ENCODE measurements at places on chromosomes 4 and X.

- DNase-seq: no peak
These were observed 41.3 kb upstream of the MAGED1 start for GRCh38 chrX:51852096-51852495.

DNA sequence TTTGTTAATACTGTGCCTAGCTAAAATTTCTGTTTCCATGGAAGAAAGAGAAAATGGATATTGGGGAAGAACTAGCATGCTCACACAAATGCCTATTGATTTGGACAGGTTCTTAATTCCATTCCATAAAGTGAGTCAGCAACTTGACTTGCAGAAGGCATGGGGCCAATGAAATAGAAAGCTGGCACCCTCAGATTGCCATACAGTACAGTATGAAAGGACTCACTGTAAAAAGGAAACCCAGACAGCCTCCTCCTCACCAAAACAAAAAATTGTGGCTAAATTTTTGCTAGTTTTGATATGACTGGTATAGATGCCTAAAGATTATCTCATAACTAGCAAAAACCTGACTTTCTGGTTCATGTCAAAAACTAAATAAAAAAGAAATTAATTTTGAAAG is 11.2 kb upstream of the TAB3 start:
- no peak for DNase-seq

DNA sequence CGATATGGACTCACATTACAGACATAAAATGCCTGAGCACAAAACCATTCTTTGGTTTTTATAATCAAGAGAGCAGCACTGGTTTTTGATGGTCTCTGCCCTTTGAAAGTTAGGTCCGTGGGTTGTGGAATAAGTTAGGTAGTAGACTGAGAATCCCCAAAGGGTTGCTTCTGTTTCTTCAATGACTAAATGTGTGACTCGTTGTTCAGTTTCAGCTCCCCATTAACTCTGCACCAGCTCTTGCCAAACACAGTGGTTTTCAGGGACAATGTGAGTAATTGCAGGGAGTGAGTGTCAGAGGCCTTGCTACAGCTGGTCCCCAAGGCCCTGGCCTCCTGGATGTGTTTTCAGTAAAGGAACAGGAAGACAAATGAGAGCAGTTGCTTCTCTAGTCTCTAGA is 24.8 kb downstream of the SMIM20 start:
- DNase-seq: no peak

GRCh38 chrX:13985697-13986435 is 43.8 kb downstream of the GEMIN8 start:
- no peak for DNase-seq

DNA sequence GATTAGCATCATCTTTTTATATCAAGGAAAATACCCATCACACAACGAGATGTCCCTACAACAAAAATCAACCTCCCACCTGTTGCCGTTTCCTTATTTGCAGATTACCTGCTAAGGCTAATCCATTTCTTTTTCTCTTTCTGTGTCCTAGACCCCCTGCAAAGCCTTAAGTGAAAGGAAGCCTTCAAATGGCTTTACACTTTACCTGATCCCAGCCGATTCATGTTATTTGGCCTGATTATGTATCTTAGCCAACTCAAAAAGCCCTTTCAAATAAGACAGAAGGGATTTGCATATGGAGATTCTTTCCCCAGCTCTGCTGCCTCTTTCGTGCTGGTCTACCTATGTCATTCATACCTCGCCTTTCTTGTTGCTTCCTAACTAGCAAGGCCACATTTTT is 14.4 kb downstream of the ABCG2 start:
- peak; percentile 71 for DNase-seq

- no peak for DNase-seq
These were observed 178.4 kb upstream of the RPS6KA3 start for GRCh38 chrX:20445109-20445508.

- no peak for DNase-seq
These were observed 11.8 kb downstream of the CASP6 start for GRCh38 chr4:109691411-109691920.

DNA sequence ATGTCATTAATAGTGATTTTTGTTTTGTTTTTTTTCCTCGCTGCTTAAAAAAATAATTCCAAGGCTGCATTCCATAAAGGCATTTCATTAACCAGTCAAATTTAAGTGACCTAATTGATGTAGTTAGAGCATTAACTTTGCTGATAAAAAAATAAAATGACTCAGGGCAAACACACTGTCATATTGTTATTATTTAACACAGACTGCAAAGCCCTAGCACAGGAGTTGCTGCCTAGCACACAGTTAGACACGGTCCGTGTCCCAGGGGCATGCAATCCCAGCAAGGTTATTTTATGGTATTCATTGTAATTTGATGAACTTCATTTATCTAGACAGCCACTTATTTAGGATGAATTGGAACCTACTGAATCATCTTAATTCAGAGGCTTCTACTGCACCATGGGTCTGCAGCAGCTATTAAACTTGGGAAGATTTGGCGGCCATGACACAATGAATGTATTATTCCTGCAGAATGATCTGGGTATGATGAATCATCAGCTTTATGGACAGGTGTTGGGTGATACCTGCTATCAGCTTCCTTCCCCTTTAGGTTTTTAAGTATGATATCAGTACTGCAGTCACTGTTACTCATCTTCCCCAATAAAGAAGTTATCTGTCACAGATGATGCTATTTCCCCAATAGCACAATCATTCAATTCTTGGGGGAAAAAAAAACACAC is 182.7 kb downstream of the PPARGC1A start:
- no peak for DNase-seq

DNA sequence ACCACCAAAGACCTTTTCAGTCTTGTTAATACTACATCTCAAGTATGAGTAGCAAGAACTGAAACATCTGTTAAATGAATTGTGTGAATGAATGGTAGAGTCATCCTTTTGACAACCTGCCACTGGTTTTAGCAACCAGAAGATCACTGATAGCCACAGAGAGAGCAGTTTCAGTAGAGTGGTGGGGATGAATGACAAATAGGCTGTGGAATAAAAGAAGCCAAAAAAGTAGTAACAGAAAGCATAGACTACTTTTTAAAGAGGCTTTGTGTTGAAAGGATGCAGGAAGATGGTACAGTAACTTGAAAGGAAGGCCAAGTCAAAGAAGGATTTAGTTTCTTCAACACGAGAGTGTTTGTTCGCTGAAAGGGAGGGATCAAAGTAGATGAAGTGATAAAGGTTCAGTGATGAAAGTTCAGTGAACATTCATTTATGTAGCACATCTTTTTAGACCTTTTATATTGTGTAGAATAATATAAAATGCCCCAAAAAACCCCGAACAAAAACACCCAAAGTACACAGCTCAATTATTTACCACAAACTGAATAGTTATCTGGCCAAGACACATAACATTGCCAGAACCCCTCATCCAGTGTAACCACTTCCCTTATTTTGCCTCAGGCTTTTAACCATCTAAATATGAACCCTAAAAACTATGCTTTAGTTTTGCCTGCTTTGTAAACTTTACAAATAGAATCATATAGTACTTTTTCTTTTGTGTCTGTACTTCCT is 40.1 kb upstream of the EIF1AX start:
- no peak for DNase-seq

GRCh38 chr4:10078481-10079233 is 37.9 kb downstream of the WDR1 start:
- DNase-seq: no peak

DNA sequence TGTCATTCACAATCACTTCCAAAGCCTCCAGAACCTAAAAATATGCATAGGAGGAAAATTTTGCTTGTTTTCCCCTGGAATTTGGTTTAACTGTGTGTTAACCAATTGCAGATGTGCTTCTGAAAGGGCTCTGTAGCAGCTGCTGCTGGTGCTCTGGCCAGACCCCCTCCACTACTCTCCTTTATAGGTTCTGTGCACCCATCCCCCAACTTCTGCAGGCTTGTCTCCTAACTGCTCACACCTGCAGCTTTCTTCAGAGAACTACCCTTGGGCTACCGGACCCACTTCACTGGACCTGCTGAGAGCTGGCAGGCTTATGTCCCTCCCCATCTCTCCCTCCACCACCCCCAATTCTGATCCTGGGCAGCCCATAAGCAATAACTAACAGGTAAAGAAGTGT is 662.1 kb upstream of the DIPK2B start:
- peak; percentile 10 for DNase-seq

DNA sequence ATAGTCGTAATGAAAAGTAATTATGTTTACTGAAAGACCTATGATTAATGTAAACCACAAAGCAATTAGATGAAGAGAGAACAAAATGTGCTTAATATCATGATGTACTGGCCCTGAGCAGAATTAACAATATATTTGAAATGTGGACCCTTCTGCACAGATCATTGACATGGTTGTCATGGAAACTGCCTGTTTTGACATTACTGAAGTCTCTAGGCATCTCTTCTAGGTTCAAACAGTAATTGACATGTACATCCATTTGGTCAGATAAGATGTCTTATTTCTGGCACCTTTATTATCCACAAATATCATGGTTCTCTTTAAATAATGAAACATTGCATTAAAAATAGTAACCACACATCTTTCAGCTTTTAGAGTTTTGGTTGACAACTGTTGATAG is 251.7 kb upstream of the GNPDA2 start:
- DNase-seq: no peak

DNA sequence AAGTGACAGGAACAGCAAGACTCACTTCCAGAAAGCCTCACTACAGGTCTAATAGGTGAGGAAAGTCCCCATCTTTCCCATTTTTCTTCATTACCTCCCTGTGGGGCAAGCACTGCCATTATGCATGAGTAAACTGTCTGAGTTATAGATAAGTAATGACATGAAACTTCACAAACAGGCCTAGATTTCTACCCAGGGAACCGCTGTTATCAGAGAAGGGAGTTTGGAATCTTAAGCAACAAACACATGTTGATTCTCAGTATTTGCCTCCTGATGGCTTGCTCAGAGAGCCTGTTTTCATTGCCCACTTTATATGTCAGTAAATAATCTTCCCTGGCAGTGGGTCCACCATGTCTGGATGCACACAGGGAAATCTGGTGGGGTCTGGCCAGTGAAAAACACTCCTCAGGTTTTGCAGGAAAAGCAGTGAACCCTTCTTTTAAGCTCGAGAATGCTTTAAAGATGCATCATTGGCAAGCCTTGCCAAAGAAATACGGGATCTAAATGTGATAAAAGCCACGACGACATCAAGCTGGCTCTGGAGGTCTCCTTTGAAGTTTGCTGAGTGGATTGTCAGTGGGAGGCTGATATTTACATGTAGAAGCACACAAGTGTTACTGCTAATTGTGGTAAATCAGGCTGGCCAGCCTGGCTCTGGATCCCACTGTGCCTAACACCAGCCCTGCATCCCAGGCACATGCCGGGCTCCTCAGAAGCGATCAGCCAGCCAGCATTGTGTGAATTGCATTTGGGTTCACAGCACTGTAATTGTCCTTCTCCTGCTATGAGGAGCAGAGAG is 25.2 kb downstream of the PDGFRA start:
- no peak for DNase-seq

- no peak for DNase-seq
These were observed 182.1 kb downstream of the SH3KBP1 start for GRCh38 chrX:19705196-19705769.

DNA sequence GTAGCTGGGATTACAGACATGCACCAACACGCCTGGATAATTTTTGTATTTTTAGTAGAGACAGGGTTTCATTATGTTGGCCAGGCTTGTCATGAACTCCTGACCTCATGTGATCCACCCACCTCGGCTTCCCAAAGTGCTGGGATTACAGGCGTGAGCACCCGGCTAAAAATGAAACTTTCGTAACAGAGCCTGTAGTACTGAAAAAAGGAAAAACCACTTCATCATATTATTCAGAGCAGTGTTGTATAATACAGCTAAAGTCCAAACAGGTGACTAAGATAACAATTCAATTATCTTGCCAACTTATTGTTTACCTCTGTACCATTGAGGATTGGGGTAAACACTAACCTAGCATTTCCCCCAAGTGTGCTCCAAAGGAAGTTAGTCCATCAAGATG is 43.9 kb upstream of the HPRT1 start:
- no peak for DNase-seq

DNA sequence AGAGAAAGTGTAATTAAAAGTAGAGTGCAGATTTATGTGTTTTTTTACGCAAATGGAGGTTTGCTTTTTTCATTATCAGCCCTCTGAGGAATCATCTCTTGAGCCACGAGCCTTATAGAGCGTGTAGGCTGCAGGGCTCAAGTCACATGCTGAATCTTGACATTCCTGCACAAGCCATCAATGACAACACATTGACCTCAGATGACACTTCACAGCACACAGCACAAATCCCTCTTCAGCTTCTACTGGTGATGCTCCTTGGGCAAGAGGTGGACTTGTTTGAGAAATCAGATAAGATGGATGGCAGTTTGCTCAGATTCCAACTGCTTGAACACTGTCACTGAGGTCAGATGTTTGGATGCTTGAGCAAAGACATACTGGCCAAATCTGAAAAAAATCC is 250.6 kb downstream of the SNCA start:
- DNase-seq: peak; percentile 3

DNA sequence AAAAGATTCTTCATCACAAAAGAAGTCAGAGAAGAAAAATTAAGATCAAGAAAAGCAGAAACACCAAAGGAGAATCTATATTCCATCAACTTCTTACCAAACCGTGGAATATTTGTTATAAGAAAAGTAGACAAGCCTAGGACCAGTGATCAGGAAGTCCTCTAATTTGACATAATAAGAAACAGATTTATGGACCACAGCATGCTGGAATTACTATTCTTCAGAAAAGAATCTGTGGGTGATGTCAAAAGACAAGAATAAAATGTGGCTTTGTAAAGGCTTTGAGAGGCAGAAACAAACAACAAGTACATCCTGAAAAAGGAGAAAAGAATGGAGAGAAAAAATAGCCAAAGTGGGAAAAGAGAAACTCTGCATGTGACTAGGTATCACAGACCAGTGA is 123.3 kb downstream of the SLC10A7 start:
- no peak for DNase-seq

GRCh38 chr4:26937139-26937538 is 76.5 kb downstream of the STIM2 start:
- DNase-seq: no peak

DNA sequence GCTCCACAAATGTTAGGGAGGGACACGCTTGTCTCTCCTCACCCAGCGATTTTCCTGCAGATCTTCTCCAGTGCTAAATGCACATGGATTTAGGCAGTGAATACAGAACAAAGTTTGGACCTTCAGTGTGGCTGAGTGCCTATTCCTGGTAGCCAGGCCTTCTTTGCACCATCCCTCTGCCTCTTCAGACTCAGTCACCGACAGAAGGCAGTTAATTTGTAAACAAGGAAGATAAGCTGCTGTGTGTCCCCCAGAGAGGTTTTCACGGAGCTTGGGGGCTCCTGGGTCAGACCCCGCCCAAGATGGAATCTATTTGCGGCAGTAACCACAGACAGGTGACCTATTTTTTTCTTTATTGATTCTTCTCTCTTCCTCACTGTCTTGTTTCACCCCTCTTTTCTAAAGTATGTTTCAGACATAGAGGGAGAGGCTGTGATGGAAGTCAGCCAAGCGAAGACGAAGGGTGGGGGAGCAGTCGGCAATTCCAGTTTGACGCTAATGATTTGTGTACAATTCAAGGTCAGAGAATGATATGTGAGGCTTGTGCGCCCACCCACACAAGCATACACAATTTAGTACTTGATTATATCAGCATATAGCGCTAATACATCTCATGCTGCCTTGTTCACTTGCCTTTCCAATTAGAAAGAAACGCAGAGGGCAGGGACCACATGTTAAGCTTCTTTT is 200.8 kb downstream of the MGST2 start:
- no peak for DNase-seq

Data from GM23338 (cell line).